ENCODE measurements at places on chromosomes 12 and 14.
A peak's percentile ranks its signal among the peaks of the same experiment; 100 is the strongest.

DNA sequence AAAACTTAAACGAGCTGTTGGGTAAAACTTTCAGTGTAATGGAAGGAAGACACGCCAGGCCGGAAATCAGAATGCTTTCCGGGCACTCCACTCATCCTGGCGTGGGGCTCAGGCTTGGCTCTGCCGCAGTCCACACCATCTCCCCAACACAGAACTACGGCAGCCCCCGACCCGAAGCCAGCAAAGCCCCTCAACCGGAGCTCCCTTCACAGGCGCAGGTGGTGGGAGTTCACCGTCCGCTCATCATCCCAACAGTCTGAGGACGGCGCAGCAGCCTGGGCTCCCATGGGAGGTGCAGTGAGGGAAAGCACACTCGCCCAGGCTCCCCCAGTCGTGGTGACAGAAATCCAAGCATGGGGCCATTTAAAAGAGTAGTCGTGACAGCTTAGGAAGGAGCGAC, 11.0 kb upstream of the MMP17 start:
- no peak for DNase-seq

- DNase-seq: no peak
These were observed 1.9 kb upstream of the TRHDE start for GRCh38 chr12:72270246-72270645.

DNA sequence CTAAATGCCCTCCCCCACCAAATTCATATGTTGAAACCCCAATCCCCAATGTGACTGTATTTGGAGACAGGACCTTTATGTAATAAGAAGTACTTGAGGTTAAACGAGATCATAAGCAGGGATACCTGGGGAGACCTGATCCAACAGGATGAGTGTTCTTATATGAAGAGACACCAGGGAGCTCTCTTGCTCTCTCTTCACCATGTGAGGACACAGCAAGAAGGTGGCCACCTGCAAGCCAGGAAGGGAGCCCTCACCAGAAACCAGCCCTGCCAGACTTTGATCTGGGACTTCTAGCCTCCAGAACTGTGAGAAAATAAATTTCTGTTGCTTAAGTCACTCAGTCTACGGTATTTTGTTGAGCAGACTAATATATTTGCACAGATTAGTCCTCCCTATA, 113.6 kb downstream of the NUAK1 start:
- DNase-seq: no peak

DNA sequence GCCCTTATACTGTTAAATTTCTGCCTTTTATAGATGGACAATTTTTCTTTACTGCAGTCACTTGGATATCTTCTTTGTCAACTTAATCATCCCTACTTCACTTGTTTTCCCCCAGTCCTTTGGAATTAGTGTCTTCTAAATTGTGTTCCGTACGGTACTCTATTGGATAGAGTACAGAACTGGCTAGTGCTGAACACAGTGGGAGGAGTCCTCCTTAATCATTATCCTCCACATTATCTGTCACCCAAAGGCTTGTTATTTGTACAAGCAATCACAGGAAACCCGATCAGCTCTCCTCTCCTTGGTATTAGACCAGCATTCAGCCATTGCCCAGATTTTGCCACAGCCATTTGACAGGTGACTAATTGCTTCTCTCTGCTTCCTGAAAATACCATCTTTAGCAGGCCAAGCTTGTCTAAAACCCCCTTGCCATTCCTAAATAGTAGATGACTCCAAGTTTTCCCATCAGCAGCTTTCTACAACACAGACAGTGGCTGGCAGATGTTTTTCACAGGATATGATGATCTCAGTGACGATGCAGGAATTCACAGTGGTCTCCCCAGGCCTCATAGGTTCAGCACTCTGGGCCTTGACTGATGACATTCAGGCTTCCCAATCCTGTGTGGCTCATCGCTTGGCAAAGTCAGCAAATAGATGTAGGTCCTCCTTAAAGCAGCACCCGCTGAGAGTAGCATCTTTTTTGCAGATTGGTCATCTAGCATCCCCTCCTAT, 216.0 kb upstream of the RGS6 start:
- no peak for DNase-seq

GRCh38 chr14:23041729-23042128, 283 bp upstream of the PSMB11 start:
- DNase-seq: no peak

- peak; percentile 24 for DNase-seq
These were observed 21.4 kb downstream of the ACVR1B start for GRCh38 chr12:51972849-51973273.

DNA sequence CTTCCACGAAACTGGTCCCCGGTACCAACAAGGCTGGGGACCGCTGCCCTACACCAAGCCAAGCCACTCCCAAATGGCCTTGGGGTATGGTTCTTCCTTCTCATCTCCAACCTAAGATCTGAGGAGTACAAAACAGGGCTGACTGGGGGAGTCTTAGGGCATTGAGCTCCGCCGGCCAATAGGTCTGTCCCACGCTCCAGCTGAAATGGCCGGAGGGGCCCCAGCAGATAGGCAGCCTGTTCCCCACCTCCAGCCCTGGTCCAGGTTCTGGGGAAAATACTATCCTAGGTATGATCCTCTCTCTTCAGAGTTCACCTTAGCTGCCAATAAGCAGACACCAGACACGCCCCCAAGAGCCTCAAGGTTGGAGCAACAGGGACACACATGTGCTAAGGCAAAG, 90.2 kb downstream of the ACTN1 start:
- DNase-seq: no peak

DNA sequence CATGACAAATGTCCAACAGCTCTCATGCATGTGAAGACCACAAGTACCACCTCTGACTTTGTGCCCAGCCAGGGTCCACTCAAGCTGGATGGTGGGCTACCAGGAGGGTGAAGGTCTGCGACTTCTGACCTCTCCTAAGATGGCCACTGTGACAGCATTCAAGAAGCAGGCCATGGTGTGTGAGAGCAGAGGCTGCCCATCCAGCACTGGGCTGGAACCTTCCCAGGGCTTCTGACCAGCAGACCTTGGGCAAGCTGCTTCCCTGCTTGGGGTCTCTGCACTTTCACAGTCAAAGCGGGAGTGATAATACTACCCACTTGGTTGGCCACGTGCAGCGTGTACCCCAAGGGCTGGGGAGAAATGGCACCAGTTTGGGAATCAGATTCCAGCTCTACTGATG, 10.4 kb downstream of the MMAB start:
- DNase-seq: no peak

DNA sequence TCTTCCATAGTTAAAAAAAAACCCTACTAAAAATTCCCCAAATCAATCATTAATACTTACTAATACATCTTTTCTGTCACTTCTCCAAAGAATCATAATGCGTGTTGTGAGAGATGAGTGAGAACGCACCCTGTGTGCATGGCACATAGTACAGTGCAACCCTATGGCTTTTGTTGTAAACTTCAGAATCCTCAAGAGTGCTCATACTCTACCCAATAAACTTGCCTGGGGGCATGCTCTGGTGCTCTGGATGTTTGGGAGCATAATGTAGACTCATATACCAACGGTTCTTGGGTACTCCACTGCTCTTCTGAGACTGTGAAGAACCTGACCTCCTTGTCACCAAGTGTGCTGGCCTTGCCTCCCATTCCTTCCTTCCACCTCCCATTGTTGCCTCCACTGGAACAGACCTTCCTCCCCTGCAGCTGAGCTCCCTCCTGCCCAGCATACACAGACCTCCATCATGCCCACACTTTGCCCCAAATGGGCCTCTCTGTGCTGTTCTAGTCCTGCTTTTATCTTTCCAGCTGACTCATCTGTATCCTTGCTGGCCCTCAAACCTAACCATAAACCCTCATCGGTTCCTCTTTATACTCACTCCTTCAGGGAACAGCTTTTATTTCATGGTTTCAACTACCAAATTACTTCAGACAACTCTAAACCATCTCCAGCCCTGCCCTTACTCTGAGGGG, 8.9 kb downstream of the DCP1B start:
- DNase-seq: no peak

- no peak for DNase-seq
These were observed 902 bp upstream of the CFL2 start for GRCh38 chr14:34715127-34715863.

- no peak for DNase-seq
These were observed 5.2 kb downstream of the MUCL1 start for GRCh38 chr12:54859502-54859901.

DNA sequence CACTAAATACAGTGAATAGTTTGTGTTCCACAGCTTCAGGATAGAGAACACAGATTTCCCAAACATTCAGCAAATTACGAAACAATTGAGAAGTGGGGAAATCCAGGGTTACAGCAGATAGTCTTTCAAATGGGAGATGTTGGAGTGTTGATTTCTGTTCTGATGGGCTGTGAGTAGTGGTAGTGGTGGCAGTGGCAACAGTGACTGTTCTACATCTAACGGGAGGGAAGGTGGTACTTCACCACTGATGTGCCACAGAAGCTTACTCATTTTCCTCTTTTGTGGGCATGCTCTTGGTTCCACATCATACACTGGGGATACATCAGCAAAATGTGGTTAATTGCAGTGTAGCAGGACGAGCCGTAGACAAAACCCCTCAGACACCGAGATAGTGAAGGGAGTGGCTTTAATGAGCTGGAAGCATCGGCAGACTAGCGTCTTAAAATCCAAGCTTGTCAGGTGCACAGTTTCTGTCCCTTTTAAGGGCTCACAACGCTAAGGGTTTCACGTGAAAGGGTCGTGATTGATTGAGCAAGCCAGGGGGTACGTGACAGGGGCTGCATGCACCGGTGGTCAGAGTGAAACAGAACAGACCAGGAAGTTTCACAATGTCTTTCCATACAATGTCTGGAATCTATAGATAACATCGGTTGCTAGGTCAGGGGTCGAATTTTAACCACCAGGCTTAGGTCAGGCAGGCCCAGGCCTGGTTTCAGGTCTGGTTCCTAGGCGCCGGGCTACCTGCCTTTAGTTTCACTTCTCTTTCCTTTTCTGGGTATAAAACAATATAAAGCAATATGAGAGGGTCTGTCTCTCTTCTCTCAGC, 330.6 kb upstream of the FBXO33 start:
- DNase-seq: no peak

DNA sequence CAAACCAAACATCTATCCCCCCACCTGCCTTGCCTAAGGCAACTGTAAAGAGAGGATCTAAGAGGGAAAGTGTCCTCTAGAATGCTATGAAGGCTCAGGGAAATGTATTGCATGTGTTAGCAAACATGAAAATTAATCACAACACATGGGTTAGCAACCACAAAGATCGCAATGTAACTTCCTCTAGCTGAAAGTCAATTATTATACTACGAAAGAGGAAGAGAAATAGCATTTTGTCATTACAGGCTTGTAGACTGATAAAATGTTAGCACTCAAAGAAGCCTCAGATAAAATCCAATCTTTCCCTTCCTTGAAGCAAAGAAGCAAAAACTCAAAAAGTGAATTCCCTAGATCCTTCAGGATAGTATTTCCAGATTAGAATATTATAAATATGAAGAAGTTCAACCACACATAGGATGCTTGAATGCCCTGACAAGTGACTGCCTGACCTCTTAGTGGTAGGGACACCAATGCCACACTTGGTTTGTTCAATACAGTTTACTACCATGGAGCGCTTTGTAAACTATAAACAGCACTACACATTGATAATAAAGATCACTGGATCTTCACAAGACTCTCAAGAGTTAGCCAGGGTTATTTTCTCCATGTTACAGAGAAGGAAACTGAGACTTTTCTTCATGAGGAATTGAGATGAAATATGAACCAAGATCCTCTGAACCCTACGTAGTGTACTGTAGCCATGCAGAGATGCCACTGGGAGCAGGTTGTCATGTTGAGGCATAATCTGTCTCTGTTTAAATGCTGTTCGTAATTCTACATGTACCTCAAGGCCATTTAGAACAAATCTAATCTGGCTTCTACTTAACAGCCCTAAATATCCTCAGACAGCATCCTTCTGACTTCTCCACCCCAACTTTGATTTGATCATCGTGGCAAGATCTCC, 100.7 kb downstream of the ITPR2 start:
- no peak for DNase-seq

- no peak for DNase-seq
These were observed 61.4 kb upstream of the ELK3 start for GRCh38 chr12:96132819-96133218.

GRCh38 chr12:26044007-26044394, 80.8 kb downstream of the BHLHE41 start:
- no peak for DNase-seq

GRCh38 chr12:59075968-59076490, 155.7 kb upstream of the LRIG3 start:
- DNase-seq: no peak

DNA sequence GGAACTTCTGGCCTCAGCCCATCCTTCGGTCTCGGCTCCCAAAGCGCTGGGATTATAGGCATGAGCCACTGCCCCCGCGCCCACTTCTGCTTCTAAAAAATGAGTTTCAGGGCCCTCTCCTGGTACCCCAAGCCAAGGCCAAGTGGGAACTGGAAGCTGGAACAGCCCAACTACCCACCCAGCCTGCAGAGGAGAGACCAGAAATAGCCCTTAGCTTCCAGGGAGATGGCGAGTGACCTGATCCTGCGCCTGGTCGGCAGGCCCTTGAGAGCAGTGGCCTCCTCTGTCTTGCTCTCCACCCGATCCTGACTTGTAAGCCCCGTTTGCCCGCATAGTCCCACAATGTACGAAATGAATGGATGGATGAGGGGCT, 31.2 kb upstream of the PLEKHG6 start:
- DNase-seq: no peak

GRCh38 chr14:26605602-26606001, 7.8 kb upstream of the NOVA1 start:
- DNase-seq: no peak

DNA sequence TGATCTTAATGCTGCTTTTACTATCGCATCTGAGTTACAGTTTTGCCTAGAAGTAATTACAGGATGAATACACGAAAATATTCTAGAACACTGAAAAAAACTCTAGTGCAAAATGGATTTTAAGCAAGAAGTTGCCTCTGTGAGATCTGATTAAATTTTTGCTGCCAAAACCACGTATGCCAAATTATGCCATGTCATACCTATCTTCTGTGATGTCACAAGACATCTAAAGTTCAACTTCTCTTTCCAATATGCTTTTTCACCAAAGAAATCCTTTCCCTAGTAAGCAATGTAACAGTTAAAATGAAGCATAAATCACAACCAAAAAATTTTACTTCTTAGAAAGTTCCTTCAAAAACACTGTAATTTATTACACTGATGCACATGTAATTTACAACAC, 39.6 kb downstream of the HECTD4 start:
- DNase-seq: no peak

DNA sequence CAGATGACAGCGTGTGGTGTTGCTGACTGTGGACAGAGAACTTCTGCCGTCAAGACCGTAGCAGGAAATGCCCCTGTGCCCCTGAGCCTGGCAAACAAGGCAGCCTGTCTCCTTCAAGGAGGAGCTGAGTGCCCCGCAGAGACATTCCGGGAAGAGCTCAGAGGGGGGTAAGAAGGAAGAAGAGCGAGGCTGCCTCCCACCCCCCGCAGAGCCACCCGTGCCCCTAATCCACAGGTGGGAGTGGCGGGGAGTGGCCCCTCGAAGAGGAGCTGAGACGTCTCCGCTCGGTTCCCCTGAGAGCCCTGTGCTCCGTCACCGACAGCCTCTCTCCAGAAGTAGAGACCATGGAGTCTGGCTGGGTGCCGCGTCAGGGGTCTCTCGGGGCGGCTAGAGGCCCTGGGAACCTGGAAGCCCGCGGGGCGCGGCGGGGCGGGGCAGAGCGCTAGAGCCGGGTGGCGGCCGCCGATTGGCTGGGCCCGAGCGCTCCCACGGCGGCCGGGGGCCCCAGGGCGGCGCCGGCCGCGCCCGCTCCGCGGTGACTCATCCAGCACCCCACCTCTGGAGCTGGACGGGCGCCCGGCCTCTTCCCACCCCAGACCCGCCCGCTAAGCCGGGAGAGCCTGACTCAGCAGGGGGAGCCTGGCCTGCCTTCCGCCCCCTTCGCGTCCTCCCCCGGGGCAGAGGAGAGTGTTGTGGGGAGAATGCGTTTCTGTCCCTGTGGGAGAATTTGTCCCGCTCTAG, 25.2 kb upstream of the KRT78 start:
- peak; percentile 31 for DNase-seq

- no peak for DNase-seq
These were observed 15.9 kb upstream of the CLEC4E start for GRCh38 chr12:8556531-8557097.

Measured in activated CD4-positive, alpha-beta T cell treated with anti-CD3 and anti-CD28 coated beads, Interleukin-2, amount 50 U/mL, for 4 hours (primary cell).